Suprapubic skin (tissue), 4 donors: ENCODE measurements at places on chromosomes 2 and 18.

- DNase-seq = no peak
Observed at GRCh38 chr2:129812071-129812470, 167.4 kb upstream of the RAB6C start.

DNA sequence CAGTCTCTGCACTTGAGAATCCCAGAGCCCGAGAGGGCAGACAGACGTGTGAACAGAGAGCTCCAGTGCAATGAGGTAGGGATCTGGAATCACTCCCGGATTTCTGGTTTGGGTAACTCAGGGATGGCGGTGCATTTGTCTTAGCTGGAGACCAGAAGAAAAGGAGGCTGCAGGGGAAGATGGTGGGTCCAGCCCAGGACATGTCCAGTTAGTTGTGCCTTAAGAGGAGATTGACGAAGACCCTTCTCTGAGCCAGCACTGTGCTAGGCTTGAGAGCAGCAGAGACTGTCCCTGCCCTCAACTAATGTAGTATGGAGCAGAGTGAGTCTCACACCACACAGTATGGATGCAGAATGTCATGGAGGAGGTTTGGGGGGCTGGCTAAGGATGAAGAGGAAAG, 150.6 kb upstream of the COPS8 start:
- DNase-seq = no peak

- no peak for DNase-seq
Observed at GRCh38 chr18:78738076-78738690, 241.4 kb upstream of the SALL3 start.

- no peak for DNase-seq
Observed at GRCh38 chr2:119837350-119837749, 77.6 kb downstream of the PTPN4 start.

GRCh38 chr18:37672001-37672400, 106.4 kb upstream of the CELF4 start:
- DNase-seq = no peak
